Activated naive CD8-positive, alpha-beta T cell treated with anti-CD3 and anti-CD28 coated beads, Interleukin-2, amount 50 U/mL, for 16 hours (primary cell): ENCODE measurements at places on chromosomes 13 and 19.

- no peak for DNase-seq
Observed at GRCh38 chr13:111893607-111894443, 173.1 kb upstream of the SOX1 start.

- DNase-seq: no peak
Observed at GRCh38 chr19:43525836-43526771, 897 bp downstream of the ETHE1 start.

GRCh38 chr19:31613683-31614219 lies 264.5 kb upstream of the TSHZ3 start:
- DNase-seq: no peak

GRCh38 chr19:55189403-55189835 lies 9.3 kb upstream of the SYT5 start:
- DNase-seq: no peak

GRCh38 chr19:10920781-10921180 lies 7.7 kb downstream of the YIPF2 start:
- no peak for DNase-seq

DNA sequence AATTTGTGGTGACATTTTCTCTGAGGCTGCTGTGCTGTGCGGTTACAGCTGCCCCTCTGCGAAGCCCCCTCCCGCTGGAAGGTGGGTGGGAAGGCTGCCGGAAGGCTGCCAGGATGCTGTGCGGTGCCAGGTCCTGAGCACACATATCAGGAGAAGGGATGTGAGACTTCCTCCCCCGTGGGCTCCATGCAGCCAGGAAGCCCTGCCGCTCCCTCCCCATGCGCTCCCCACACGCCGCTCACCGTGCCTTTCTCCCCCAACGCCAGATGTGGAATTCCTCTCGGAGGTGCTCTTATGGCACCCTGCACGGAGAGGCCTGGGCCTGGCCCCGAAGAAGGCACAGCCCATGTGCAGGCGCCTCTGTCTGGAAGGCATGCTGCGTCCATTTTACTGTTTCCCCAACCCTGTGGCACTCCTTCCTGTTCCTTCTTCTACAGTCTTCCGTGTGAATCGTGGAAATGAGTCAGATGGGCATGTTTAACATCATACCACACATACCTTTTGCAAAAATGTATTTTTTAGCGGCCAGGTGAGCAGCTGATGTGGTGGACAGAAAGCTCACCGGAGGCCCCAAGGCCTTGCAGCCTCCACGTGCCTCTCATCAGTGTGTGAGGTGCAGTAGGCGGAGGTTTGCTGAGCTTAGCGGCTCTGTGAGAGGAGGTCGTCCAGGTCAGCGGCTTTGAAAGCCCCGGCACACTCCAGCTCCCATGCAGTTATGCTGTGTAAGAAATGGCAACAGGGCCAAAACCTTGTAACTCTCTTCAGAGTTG lies 88.0 kb downstream of the ATP11A start:
- no peak for DNase-seq

DNA sequence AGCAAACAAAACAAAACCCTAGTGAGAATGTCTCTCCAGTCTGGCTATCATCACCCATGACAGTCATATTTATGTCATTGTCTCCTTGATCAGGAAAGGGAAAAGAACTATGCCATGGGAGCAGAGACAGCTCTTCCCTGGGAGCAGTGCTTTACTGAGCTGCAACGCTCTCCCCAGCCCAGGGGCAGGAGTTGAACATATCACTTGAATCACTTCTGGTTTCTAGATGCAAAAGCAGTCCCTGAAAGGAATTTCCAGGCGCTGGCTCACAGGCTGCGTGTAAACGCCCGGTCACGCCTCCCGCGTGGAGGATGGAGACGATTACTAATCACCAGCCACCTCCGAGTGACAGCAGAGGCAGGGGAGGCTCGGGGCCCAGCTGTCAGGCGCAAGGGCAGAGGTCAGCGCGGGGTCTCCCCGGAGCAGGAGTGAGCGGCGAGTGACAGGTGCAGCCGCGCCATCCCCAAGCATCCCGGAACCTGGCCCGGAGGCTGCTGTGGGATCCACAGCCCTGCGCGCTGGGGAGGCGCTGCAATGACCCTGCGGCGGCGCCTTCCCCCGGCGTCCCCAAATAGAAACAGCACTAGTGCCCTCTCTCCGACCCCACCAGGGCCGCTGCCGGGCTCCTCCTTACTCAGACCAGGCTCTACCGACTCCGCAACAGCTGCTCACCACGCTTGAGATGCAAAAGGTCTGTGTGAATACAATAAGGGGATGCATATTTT lies 23.5 kb upstream of the DCLK1 start:
- no peak for DNase-seq

- DNase-seq: no peak
Observed at GRCh38 chr13:113813749-113814434, 50.0 kb downstream of the GAS6 start.

GRCh38 chr13:46015366-46015765 lies 37.2 kb downstream of the ZC3H13 start:
- DNase-seq: no peak

GRCh38 chr19:19661141-19661674 lies 2.3 kb downstream of the ATP13A1 start:
- no peak for DNase-seq

- DNase-seq: no peak
Observed at GRCh38 chr13:97124915-97125809, 97.0 kb upstream of the MBNL2 start.

DNA sequence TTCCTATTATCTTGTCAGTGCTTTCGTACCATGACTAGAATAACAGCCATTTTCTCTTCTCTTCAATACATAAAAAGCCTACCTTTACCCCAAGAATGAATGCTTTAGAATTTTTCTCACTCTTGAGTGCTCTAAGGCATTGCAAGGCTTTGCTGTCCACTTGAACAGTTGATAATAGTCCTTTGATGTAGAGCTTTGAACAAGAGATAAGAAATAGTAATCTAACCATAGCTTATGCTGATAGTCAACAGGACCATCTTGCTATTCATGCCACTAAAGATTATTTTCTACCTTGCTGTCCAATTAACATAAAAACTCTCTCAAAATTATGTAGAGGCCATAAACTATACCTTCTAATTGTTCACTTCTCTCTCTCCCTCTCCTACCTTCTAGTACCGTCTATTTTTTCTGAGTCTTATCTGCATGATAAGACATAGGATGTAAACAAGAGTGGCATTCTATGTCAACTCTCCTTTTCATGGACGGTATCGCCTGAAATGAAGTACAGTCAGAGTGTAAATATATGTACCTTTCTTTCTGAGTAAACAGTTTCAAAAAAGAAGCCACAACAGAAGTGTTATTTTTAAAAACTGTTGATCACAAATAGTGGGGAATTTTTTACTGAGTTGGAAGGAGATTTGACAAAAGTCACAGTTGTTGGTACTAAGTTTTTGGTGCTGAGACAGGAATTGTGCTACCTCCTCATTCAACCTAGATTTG lies 297.9 kb downstream of the NDFIP2 start:
- no peak for DNase-seq

DNA sequence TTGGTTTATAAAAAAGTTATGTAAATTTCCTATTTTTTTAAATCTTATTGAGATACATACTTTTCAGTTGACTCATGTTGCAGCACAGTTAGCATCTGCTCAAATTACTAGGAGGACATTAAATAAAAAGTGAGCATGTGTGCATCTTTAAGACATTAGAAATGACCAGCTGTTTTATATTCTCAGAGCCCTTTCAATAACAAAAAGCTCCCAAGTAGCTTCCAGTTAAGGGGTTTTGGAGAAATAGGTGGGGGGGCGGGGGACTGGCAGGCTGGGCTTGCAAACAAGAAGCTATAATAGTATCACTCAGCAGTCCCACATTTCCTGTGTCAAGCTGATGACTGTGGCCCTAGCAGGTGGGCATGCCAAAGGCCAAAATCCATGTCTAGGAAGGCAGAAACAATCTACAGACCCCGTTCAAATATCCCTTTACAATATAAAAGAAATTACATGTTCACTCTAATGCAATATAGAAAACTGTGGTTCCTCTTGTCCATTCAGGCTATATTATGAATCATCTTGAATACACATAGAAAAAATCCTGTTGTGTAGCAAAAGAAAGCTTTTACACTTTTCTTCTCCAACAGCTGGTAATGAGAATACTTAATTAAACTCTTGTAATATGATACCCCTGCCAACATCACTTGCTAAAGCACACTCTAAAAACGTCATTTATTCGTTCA lies 1713.2 kb upstream of the SLC10A2 start:
- DNase-seq: no peak

DNA sequence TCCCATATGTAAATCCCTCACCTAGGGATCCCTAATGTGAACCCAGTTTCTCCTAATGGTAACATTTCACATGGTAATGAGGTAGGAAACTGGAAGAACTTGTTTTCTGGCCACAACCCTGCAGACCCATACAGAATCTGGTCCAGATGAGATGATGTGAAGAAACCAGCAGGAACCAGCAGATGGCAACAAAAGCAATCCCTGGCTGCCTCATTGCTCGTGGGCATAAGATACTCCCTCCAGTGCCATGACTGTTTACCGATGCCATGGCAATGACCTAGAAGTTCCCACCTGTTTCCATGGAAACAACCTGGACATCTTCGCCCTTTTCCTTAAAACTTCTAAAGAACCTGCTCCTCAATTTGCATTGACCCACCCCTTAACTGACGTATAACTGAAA lies 1.4 kb upstream of the CD209 start:
- DNase-seq: no peak

DNA sequence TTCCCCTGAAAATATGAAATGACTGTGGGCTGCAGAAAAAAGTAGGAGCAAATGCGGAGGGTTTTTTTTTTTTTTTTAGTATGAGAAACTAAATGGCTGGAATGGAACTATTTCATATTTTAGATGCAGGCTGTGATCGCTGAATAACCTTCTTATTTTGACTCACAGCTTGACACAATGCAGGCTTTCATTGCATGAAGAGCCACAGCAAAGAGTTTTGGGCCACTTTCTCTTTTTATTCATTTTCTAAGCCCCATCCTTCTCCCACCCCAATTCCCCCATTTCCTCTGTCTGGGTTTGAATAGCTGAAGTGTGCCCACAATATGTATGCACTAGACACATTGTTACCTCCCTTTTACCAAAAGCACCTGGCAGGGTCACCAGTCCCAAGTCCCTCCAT lies 125.9 kb downstream of the COG6 start:
- no peak for DNase-seq

DNA sequence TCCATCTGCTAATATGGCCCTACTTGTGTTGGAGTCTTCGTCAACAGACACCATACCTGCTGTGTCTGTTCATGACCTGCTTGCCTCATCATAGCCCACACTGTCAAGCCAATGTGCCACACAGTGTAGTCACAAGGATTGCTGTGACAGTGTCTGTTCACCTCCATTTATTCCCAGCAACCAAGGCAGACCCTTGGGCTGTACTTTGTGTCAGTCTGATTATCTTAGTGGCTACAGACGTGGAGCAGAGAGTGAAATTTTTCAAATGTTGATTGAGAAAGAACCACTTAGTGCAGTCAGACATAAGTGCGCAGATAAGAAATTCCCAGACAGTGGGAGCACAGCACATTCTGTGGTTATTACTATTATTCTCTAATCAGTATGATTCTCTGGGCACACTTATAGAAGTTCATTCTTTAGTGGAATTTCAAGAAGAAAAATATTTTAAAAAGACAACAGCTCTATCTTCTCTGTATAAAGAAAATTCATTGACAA lies 184.6 kb downstream of the GPC6 start:
- DNase-seq: no peak

DNA sequence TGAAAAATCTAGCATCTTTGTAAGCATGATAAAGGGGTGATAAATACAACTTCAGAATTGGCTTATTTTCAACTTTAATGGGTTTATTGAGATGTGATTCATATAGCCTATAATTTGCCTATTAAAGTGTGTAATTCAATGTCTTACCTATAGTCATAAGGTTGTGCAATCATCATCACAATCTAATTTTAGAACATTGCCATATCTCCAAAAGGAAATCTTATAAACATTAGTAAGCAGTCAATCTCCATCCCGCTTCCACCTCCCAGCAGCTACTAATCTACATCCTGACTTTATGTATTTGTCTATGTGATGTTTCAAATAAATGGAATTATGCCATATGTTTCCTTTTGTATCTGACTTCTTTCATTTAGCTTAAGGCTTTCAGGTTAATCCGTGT lies 145.2 kb upstream of the KLHL1 start:
- no peak for DNase-seq

DNA sequence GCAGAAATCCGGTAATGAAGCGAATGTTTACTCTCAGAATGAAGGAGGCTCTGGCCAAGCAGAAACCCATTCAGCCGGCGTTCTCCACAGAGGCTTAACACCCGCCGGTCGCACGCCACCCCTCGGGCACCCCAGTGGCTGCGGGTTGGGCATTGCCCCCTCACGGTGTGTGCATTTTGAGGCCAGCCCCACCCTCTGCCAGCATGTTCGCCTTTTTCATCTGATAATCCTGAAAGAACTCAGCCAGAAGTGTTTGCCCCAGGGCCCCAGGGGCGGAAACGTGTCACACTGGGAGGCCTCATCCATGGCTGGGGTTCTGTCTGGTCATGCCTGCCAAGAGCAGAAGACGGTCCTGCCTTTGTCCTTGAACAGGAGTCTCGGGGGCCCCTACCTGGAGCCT lies 34.2 kb downstream of the COMP start:
- no peak for DNase-seq

GRCh38 chr13:45113233-45114224 lies 6.8 kb upstream of the GTF2F2 start:
- DNase-seq: no peak

- no peak for DNase-seq
Observed at GRCh38 chr13:29427937-29428309, 167.6 kb downstream of the SLC7A1 start.

DNA sequence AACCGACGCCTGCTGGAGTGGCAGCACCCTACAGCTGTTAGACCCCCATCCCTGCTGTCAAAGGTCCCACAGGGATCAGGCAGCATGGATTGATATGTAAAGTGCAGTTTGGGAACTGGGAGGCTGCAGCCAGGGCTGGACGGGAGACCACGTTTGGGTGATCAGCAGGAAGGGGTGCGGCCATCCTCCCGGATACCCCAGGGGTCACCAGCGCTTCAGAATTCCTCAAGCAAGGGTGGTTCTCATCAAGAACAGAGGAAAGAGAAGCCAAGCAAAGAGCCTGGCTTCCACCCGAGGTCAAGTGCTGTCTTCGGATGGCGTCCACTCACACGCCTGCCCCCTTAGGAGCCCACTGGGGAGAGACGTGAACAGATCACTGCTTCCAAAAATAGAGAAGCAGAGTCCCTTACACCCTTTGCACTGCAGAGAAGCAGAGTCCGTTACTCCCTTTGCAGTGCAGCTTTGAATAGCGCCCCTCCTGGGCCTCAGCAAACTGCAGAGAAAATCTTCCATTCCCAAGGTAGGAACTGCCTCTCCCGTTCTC lies 35.5 kb downstream of the DHRS12 start:
- DNase-seq: no peak

GRCh38 chr13:106696140-106696539 lies 128.2 kb upstream of the ARGLU1 start:
- no peak for DNase-seq

- DNase-seq: no peak
Observed at GRCh38 chr13:98305670-98306069, 128.6 kb upstream of the RNF113B start.

- no peak for DNase-seq
Observed at GRCh38 chr19:50377051-50377461, 799 bp downstream of the NR1H2 start.
